ENCODE measurements at places on chromosomes 3 and 15. TPM values are rescaled to one million over a fixed set of nuclear protein-coding genes. Genes with fewer than 3 reads are reported as not detected.

SAMMSON gene
- polyA plus RNA-seq = 0.05 TPM

ERC2 gene
- 0.50 TPM for polyA plus RNA-seq

ECE2 gene
- not detected for polyA plus RNA-seq

TNFSF10 gene
- 38.4 TPM for polyA plus RNA-seq

AADACL2 gene
- polyA plus RNA-seq = 3.4 TPM

A4GNT gene
- not detected for polyA plus RNA-seq

IQCF5 gene
- not detected for polyA plus RNA-seq
